ENCODE measurements at places on chromosomes 12 and 14.

- no peak for DNase-seq
Observed at GRCh38 chr12:106750524-106750923, 24.0 kb upstream of the RIC8B start.

GRCh38 chr12:59005193-59005955 lies 85.1 kb upstream of the LRIG3 start:
- DNase-seq: no peak

DNA sequence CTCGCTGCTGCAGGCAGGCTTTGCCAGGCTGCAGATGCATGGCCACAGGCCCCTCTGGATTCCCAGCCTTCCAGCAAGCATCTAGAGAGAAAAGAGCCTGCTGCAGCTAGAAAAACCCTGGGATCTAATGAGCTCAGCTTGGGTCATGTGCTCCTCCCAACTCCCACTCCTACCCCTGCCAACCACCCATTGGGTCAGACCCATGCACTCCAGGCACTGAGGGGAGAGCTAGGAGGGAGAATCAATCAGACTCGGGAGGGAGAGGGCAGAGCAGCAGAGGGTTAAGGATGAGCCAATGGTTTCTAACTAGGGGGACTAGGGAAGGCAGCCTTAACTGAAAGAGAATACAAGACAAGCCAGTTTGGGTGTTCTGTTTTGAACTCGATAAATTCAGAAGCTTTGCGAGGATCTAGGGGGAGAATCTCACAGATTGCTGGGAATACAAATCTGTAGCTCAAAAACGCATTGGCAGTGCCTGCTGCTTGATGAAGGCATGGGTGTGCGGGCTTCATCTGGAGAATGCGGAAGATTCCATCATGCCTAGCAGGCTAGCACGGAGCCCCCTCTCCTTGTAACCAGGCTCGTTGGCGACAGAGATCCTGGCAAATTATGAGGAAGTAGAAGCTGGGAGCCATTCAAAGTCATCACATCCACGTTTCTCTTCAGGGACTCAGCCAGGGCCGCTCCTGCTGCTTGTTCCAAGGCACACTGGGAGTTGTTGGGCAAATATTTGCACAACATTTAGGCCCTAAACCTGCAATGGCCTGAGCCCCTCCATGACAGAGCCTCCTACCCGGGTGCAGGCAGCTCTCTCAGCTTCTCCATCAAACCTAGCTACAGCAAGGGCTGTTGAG lies 56.4 kb downstream of the VCPKMT start:
- peak; percentile 60 for DNase-seq

- DNase-seq: no peak
Observed at GRCh38 chr14:73748858-73749357, 34.7 kb upstream of the PNMA1 start.

GRCh38 chr12:20150835-20151422 lies 217.4 kb upstream of the PDE3A start:
- no peak for DNase-seq

GRCh38 chr14:63468294-63468693 lies 74.9 kb downstream of the PPP2R5E start:
- no peak for DNase-seq
